ENCODE measurements at places on chromosomes 12 and 14.
A peak's percentile ranks its signal among the peaks of the same experiment; 100 is the strongest.

GRCh38 chr14:83478741-83479140, 1945.1 kb upstream of the SEL1L start:
- DNase-seq = no peak

GRCh38 chr12:6777386-6777785, 5.1 kb downstream of the LAG3 start:
- no peak for DNase-seq

GRCh38 chr12:28231248-28231647, 41.0 kb downstream of the CCDC91 start:
- no peak for DNase-seq

DNA sequence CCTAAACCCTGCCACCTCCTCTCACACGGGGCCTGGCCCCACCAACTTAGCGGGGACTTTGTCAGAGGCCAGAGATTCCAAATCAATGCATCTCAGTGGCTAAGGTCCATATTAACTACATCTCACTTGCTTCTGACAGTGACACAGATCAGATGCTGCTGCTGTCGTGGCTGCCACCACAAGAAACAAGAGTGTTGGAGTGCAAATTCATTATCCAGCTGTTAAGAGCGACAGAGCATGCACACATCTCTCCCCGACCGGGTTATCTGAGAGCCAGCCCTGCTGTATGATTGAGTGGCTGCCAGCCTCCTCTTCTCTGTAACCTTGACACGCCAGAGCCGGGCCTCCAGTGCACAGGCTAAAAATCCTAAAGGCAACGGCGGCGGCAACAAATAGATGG, 40.2 kb downstream of the SPRING1 start:
- DNase-seq = no peak

GRCh38 chr14:49982082-49982481, 89.2 kb downstream of the ARF6 start:
- DNase-seq = no peak

- DNase-seq = no peak
Measured at GRCh38 chr14:22533057-22533704, 55.8 kb downstream of the DAD1 start.

- no peak for DNase-seq
Measured at GRCh38 chr12:94271351-94271750, 123.0 kb downstream of the PLXNC1 start.

DNA sequence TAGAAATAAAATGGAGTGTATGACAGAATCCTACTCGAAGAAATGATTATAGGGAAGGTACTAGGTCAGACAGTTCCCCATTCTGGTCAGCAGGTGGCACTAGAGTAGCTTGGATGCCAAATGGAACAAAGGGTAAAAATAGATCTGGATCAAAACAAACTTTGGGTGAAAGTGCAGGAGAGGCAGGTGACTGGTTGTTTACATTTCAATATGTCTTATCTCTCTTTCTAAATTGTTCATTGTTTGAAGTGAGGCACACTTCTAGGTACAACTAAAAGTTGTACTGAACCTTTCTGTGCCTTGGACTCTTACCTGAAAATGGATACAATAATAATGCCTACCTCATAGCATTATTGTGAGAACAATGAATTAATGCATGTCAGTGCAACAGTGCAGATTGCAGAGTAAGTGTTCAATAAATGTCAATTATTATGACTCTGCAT, 62.0 kb upstream of the OSBPL8 start:
- DNase-seq = peak; percentile 70
